ENCODE measurements at places on chromosomes 4 and X.

- DNase-seq, result no peak
Observed at GRCh38 chrX:139738581-139738980, 30.6 kb upstream of the MCF2 start.

GRCh38 chrX:30570505-30570904 lies 7.1 kb downstream of the TASL start:
- DNase-seq, result no peak

GRCh38 chr4:183416879-183417755 lies 27.3 kb upstream of the CDKN2AIP start:
- no peak for DNase-seq

DNA sequence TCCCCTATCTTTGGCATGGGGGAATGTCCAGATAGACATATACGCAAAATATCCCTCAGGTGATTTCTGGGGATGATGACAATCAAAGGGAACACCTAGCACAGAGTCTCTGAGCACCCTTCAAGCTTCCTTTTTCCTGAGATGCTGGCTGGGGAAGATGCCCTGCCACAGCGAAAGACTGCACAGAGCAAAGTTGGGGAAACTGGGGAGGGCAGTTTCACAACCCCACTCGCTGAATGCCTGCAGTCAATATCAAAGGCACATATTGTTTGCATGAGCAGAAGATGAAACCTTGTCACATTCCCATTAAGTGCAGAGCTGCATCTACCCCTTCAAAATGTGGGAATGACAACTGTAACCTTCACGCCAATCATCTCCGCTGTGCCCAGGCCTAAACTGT lies 2.6 kb downstream of the GPC4 start:
- no peak for DNase-seq

GRCh38 chrX:23504895-23505294 lies 162.4 kb upstream of the PRDX4 start:
- DNase-seq, result no peak

Measured in NCI-H1417 treated with DMSO at 0.1 percent for 48 hours (cell line).